ENCODE measurements at places on chromosomes 7 and 10.

GRCh38 chr10:84599254-84599653, 270.9 kb downstream of the CCSER2 start:
- no peak for DNase-seq

DNA sequence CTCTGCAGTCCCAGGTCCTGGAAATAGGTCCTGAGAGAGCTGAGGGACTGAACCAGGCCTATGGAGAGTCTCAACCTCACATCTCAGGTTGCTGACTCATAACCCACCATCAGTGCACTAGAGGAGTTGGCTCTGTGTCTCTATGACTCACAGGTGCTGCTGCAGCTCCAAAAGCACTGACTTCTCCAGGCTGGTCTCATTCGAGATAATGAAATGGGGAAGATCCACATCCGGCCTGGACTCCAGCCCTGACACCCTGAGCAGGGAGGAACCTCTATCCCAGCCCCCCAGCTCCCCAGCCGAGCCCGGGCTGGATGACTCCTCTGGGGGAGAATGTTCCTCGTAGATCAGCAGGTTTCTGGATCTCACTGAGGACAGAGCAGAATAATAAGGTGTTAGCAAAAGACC, 35.5 kb upstream of the DGKI start:
- DNase-seq: peak; percentile 10

DNA sequence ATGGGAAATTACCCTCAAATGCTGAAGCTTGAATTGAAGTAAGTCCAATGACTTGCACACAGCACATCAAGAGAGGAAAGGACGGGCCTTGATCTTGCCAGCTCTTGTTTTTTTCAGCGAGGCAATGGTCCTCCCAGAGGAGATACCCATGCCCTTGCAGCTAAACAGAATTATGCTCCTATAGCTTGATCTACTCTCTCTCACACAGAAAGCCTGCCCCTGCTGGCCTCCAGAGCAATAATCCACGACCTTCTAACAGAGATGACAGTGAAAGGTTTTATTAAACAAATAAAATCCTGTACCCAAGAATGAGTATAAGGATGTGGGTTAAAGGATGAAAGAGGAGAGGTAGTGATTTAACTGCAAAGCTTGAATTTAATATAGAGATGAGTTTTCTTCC, 268.0 kb downstream of the ADRA2A start:
- DNase-seq: no peak

DNA sequence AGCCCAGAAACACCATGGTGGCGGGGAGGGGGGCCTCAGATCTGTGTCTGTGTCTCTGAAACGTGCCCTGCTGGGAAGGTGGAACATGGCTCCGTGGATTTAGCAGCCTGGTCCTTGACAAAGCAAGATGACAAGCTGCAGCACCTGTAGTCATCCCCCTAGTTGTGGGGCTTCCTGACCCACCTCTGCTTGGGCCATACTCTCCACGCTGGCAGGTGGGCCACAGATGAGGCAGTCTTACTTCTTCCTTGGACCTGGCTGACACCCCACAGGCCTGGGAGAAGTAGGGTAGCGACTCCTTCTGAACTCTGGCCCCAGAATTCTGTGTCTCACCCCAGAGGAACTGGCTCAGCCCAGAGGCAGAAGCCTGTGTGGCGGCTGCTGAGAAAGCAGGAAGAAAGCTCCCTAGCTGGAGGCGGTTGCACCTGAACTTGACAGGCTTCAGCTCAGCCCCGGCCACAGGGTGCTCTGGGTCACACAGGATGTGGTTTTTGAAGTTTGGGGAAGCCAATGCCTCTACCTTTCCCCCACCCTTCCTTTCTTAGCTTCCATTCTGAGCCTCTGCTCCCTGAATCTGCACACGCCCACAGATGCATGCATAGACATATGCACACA, 113.9 kb downstream of the ABLIM1 start:
- no peak for DNase-seq

DNA sequence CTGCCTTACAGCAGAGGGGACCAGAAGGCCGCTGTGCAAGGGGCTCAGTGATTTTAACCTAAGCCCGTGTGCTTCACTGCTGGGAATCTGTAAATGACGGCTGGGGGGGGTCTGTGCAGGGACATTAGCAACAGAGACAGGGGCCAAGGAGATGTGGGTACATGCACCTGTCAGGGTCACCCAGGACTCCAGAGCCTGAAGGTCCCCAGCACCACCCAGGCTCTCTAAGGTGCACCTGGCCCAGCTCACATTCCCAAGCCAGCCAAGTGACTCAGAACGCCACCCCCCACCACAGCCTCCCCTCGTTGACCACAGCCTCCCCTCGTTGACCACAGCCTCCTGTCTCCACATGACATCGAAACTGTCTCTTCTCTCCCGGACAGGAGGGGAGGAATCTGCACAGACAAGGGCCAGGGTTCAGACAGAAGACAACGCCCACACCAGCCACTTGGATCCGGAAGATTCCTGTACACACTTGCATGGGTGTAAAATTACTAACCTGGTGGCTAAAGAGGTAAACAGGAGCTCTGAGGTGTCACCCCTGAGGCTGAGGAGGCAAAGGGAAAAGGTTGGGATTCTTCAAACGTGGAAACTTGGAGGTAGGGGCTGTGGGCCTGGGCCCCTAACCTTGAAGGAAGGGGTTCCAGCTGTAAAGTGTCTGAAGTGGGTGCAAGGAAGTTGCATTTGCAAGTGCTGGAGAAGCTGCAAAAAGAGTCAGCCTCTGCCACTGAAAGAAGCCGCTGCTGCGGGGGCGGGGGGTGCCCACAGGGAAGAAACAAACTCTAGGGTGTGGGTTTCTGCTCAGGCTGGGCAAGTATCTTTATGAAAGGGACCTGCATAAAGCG, 27.0 kb downstream of the CALML3 start:
- DNase-seq: no peak

GRCh38 chr10:110421512-110422138, 76.1 kb upstream of the DUSP5 start:
- no peak for DNase-seq

DNA sequence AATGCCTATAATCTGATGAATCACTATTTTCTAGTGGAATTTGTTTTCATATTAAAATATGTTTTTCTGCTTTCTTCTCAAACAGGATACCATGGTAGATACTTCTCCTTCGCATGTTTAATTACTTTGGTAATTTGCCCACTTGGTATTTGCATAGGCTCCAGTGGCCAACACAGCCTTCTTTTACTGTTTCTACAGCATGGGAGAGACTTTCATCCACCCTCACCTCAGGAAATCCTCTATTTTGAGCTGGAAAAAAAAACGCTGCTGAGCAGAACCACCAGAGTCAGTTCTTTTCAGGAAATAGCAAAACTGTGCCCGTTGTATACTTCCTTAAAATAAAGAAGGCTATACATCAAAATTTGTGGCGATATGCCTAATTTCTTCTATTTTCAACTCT, 213.3 kb downstream of the MDFIC start:
- DNase-seq: no peak

GRCh38 chr7:157693521-157694375, 356.9 kb downstream of the DNAJB6 start:
- no peak for DNase-seq

DNA sequence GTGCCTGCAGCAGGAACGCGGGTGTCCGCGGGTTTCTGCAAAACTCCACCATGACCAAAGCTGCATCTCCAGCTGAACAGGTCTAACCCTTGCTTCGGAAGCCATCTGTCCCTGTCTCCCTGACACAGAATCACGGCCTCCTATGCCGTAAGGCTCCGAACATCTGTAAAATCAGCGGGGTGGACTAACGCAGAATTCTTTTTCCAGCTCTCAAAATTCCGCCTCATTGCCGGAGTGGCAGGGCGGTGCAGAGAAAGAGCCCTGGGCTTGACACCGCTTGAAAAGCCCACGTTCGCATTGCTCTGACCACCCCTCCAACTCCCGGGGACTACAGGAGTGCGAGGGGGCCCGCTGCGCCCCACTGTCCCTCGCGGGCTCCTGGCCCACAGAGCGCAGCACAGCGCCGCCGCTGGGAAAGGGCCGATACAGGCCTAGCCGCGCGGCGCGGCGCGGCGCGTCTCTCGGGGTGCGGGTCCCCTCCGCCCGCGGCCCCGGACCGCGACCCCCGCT, 409 bp downstream of the DNMBP start:
- peak; percentile 46 for DNase-seq

All from G401 (cell line).